ENCODE measurements at places on chromosomes 16 and 17.

DNA sequence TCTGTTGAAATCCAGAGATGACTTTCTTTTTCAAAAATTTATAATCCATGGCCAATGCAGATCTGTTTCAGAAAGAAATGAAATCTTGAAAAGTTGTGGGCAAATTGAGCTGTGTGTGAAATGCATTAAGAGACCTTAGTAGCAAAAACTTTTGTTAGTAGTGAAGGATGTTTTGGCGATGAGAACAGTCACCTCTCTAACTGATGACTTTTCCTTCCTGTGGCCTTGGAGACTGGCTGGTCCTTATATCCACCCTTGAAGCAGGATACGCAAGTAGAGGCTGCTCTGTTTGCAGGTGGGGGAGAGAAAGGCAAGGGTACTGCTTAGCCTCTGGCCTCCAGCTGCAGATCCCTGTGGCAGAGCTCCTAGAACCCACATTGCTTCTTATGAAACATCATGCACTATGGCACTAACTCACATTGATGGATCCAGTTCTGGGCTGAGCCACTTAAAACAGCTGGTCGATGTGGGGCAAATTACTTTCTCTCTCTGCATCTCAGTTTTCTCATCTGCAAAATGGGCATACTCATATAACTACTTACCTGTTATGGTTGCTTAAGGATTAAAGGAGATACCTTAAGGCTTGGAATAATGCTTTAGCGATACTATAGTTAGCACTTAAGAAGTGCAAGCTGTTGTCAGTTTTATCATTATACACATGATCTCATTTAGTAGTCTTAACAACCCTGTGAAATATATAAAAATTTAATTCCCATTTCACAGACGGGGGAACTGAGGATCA, 89.3 kb downstream of the SDR42E1 start:
- no peak for DNase-seq

DNA sequence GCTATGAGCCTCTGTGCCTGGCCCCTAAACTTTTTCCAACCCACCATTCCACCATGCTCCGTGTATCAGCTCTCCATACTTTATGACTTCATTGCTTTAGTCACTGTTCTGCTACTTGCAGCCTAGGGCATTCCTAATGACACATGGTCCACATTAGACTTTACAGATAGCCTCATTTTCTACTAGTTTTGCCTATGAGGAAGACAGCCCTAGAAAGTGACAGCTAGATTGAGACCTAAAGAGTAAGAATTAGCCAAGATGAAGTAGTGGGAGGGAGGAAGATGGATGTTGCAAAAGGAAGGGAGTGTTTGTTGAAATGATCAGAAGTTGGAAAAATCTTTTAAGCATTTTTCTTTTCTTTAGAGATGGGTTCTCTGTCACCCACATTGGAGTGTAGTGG, 11.0 kb downstream of the C16orf54 start:
- no peak for DNase-seq

DNA sequence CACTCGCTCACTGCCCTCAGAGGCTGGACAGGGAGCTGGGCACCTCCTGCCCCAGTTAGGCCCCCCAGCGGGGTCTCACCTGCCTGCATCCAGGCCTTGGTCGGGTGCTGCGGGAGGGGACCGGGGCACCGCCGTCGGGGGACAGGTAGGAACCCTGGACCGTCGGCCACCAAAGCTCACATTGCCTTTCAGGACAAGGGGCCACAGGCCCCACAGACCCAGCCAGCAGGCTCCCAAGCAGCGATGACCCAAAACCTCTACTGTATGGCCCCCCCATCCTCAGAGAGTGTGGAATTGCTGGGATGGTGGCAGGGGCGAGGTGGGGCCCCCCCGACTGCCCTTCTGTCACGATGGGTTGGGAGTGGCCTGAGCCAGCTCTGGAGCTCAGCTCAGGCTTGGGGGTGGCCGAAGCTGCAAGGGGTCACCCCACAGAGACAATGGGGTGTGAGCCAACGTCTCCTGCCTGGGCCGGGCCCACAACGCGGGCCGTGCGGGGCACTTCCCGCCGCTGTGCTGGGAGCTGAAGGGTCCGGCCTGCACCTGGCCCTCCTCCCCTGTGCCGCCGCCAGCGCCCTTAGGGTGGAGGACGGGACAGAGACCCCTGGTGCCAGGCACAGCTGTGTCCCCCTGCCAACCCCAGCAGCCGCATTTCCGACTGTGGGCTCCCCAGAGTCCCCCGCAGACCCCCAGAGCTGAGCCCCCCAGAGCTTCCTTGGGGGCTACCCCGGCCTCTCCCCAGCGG, 498 bp downstream of the IGFALS start:
- no peak for DNase-seq

DNA sequence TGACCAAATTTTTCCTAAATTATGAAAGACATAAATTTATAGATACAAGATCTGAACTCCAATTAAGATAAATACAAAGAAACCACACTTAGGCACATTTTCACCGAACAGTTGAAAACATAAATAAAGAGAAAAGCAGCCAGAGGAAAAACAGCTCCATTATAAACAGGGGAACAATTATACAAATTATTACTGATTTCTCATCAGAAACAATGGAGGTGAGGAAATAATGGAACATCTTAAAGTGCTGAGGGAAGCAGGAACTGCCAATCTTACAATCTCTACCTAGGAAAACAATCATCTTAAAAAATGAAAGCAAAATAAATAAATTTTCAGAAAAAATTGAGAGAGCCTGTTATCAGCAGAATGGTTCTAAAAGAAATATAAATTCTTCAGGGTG, 234.4 kb upstream of the PMFBP1 start:
- no peak for DNase-seq

DNA sequence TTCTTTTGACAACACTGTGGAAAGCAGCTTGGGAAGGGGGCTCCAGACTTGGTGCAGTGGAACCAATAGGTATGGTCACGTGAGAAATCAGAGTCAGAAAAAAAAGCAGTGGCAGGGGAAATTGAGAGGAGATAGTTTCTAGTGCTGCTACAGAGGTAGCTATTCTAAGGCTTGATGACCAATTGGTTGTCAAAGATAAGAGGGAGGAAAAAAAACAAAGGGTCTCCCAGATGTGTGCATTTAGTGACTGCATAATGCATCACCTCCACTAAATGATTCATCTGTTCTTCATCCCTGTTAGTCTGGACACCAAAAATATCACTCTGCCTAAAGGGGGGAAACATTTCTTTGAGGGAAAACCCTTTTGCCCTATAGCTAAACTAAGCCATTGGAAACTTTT, 56.5 kb downstream of the PIGL start:
- DNase-seq = no peak

DNA sequence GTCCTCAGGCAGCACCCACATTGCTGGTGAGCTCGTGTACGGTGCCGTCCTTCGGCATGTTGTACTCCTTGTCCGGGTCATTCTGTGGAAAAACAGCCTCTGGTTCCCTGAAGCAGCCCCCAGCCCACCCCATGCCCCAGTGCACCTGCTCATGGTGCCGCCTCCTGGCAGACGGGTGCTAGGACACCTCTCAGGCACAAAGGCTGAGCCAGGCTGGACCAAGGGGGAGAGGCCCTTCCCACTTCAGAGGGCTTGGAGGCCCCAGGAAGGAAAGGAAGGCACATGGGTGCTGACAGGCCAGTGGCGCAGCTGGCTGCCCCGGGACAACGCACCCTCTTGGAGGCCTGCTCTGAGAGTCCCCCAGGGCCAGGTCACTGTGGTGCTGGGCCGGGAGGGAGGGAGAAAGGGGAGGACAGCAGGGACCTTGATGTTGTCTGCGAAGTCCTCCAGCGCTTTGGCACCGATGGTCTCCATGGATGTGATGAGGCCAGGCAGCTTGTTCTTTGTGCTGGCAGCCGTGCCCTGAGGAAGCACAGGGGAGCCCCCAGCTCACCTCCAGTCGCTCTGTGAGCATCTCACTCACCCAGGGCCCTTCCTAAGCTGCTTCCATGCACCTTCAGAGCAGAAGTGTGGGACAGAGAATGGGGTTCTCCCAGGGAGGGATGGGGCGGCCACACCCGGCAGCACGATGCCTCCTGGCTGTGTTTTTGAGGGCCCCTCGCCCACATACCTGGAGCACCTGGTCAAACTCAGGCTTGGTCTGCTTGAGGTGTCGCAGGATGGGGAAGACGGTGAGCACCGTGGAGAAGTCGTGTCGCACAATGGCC, 9.3 kb downstream of the ZACN start:
- no peak for DNase-seq

GRCh38 chr16:16092925-16093627, 130.2 kb downstream of the ABCC6 start:
- DNase-seq = no peak

- no peak for DNase-seq
These were observed 102.2 kb downstream of the RAB11FIP4 start for GRCh38 chr17:31493656-31494155.

GRCh38 chr16:23611936-23612335, 15.8 kb upstream of the NDUFAB1 start:
- no peak for DNase-seq

DNA sequence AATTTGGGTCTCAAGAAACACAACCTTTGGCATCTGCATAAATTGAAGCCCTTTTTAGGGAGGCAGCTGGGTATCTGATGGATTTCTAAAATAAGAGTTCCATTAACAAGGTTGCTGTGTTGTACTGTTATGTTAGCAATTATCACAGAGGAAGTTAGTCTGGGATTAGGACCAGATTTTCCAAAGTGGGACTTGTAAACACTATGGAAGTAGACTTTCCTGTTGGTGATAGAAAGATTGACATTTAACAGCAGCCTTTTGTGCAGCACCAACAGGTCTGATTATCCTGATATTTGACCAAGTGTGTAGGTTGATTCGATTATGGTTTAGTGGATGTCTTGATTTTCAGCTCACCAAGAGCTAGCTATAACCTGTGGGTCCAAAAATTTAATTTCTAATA, 46.4 kb downstream of the TMEM100 start:
- no peak for DNase-seq

- DNase-seq = no peak
These were observed 17.1 kb upstream of the CORO1A start for GRCh38 chr16:30166202-30166902.

- no peak for DNase-seq
These were observed 158.1 kb downstream of the VPS53 start for GRCh38 chr17:556431-556995.

DNA sequence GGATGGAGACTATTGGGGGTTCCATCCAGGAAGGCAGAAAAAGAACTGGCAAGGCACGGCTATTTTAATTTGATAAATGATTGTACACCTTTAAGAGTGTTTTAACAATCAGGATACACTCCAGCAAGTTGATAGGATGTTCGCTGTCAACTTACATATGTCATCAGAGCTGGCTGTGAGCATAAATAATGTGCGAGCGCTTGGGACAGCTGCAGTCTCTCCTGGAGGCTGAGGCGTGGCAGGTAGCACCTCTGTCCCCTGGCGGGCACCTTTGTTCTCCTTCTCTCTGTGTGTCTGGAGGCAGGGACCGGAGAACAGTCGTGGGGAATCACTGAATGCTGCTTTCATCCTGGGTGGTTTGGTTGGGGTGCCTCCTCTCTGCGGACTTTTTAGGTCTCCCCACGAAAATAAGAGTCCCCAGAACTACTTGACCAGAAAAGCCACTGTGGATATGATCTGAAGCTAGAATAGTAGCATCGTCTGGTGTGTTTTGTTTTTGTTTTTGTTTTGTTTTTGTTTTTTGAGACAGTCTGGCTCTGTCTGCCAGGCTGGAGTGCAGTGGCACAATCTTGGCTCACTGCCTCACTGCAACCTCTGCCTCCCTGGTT, 9.4 kb downstream of the BAHCC1 start:
- DNase-seq = no peak

GRCh38 chr17:27995554-27995953, 46.9 kb upstream of the NLK start:
- DNase-seq = no peak

- DNase-seq = no peak
These were observed 6.4 kb downstream of the NGFR start for GRCh38 chr17:49501496-49501895.

- no peak for DNase-seq
These were observed 4.3 kb downstream of the CDIP1 start for GRCh38 chr16:4534151-4534790.

DNA sequence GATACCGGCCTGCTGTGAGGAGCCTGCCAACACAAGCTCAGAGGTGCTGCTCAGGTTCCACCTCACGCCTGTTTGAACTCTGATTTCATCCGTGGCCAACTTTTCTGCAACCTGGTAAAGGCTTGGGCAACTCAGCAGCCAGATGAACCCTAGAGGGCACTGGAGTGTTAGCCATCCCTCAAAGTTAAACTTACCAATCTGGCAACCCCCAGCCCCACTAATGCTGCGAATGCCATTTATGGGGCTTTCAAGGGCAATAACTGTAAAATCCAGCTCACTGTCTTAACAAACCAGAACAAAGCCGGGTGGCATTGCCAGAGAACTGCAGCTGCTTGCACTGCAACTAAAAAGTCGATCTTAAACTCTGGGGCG, 105.5 kb downstream of the AXIN2 start:
- DNase-seq = no peak

DNA sequence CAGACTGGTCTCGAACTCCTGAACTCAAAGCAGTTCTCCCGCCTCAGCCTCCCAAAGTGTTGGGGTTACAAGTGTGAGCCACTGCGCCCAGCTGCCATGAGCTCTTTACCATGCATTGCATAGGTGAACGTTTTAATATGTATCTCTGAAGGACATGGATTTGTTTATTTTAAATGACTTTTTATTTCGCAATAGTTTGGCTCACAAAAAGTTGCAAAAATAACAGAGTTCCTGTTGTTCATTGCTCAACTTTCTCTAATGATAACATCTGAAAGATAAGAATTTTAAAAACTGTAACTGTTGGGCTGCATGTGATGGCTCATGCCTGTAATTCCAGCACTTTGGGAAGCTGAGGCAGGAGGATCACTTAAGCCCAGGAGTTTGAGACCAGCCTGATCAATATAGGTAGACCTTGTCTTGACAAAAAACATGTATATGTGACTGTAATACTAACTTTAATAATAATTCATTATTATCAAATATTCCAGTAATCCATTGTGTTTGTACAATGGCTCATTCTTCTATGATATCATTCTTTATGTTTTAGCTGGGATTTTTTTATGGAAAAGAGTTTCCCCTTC, 80.1 kb downstream of the ABCC1 start:
- no peak for DNase-seq

DNA sequence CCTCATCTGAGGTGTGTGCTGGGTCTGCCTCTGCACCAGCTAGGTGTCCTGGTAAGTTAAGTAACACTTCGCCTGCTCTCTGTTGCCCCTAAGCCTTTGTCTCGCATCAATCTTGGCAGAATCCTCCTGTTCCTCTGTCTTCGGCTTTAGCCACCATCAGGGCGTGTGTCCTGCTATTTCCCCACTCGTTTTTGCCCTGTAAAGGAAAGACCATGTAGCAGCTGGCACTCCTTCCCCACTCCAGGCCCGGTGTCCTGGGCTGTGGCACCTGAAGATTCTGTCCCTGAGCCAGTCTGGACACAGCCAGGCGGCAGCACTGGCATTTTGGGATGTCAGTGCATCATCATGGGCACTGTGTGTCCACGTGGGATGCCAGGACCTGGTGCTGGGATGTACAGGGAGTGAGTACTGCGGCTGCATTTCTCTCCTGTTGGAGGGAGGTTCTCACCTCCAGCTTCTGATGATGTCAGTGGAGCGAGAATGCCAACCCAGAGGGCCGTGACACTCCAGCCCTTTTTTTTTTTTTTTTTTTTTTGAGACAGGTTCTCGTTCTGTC, 26.2 kb upstream of the FOXK2 start:
- no peak for DNase-seq

- DNase-seq = peak; percentile 10
These were observed 24.9 kb downstream of the CCL4 start for GRCh38 chr17:36128411-36128978.

- no peak for DNase-seq
These were observed 48.2 kb upstream of the CDC42EP4 start for GRCh38 chr17:73359987-73360410.

GRCh38 chr16:81445143-81445961, 744 bp downstream of the CMIP start:
- no peak for DNase-seq
